ENCODE measurements at places on chromosomes 4 and X. TPM values are rescaled to one million over a fixed set of nuclear protein-coding genes. Genes with fewer than 3 reads are reported as not detected.
A peak's percentile ranks its signal among the peaks of the same experiment; 100 is the strongest.

The ADAMTS3 gene
- 0.20 TPM for polyA plus RNA-seq

The SLC25A4 gene
- polyA plus RNA-seq: 28.1 TPM

The ADH7 gene
- polyA plus RNA-seq: not detected

DNA sequence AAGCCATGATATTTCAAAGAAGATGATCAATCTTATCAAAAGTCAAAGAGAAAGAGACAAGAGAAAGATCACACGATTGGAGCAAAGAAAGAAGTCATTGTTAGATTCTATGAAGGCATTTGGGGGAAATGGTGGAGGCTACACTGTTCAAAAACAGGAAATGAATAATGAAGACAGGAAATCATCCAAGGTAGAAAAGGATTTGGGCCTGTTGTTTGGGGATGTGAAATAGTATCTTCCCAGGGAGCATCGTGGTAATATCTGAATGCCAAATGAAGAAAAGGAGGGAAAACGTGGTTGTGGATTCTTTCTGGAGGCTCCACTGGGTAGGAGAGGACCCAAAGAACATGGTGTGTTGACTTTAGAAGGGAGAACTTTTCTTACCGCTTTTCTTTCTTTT is 482.4 kb downstream of the NLGN4X start:
- DNase-seq: no peak

DNA sequence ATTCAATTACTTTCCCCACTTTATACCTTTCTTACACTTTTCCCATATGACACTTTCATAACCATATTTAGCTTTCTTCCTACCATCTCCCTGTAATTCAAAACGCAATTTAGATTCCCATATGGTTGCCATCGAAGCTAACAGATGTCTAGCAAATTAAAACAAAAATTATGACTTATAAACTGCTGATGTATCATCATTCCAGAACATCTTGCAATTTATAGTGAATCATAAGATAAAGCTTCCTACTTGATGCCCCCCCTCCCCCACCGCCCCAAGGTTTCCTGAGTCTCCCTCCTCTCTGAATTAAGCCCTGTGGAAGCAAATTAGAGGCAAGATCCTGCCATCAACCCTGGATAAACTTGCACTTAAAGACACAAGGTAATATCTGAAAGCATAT is 5.4 kb downstream of the TSPAN5 start:
- DNase-seq: peak; percentile 83

DNA sequence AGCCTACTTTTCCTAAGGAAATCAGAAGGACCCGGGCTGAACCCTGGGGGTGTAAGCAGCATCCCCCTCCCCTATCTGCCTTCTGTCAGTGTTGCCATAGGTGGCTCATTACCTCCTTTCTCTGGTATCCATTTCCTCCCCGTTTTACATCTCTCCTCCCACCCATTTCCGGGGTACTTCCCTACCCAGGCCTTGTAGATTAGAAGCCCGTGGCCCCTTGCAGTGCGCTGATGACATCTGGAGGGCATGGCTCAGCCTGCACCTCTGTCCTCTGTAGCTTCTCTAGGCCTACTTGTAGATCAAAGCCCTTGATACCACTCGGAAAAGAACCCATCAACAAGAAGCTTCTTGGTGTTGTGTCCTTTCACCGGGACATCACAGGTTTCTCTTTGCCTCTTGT is 71.8 kb downstream of the NBDY start:
- DNase-seq: no peak

DNA sequence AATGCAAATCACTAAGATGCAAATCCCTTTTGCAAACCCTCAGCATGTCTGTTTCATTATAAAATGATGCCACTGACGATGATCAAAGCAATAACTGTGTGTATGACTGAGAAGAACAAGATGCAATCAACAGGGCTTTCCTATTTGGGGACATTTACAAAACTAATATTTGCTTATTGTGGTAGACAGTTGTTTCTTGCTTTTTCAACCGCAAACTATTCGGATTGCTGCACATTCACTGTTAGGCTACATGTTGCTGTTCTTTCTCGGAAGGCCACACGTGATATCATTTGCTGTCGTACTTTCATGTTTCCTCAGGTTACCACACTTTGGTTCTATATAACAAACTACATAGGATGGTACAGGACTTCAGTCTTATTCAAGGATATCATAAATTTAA is 49.8 kb downstream of the NPY5R start:
- no peak for DNase-seq

- peak; percentile 84 for DNase-seq
These were observed 6.6 kb upstream of the DDX60L start for GRCh38 chr4:168486912-168487281.

DNA sequence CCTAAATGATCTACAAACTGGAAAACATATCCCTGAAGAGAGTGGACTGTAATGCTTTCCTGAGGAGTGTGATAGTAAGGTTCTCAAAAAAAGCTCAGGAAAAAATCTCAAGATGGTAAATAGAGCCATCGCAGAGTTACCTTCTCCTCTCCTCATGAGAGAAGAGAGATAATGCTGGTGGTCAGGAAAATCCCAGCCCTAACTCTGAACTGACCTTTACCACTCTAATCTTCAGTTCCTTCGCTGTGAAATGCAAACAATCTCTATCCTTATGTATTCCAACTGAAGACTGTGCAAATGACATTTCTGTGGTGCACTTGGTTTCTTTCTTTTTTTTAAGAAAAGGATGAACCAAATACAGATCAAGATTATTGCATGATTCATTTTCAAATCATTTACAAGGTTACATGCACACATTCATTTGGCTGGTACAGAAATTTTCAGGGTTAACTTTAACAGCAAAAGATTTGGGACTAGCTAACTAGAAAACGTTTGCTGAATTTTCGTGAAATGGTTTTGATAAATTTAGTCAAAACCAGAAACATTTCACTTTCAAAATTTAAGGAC is 8.3 kb downstream of the PPM1K start:
- no peak for DNase-seq

DNA sequence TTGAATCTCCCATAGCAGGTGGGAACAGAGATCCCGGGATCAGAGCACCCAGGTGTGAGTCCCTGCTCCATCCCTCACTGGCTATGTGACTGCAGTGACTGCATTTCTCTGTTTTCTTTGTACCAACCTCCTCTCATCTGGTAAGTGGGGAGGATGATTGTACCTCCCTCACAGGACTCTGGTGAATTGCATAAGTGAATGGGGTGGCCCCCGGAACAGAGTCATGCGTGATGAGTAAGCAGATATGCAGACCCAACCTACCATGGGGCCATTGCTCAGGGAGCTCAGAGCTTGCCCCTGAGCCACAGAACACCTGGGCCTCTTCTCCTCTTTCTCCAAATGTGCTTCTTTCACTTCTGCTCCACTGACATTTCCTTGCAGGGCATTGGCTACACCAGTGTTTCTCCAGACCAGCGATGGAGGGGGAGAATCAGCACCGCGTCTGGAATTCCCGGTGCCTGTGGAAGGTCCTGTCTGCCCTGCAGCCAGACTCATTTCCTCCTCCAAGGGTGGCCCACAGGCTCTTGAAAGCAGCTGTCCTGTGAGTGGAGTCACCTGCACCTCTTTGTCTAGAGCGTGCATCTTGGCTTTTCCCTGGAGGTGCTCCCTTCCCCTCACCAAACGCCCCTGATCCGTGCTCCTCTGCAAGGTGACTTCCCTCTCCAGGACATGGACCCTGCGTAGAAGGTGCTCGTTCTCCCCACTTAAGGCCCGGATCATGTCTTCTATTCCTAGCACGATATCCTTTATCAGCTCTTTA is 30.0 kb downstream of the C4orf50 start:
- DNase-seq: no peak

GRCh38 chrX:83509254-83509801 is 1.2 kb downstream of the POU3F4 start:
- no peak for DNase-seq

- DNase-seq: no peak
These were observed 272.9 kb downstream of the PPP1R2C start for GRCh38 chrX:42505016-42505415.

DNA sequence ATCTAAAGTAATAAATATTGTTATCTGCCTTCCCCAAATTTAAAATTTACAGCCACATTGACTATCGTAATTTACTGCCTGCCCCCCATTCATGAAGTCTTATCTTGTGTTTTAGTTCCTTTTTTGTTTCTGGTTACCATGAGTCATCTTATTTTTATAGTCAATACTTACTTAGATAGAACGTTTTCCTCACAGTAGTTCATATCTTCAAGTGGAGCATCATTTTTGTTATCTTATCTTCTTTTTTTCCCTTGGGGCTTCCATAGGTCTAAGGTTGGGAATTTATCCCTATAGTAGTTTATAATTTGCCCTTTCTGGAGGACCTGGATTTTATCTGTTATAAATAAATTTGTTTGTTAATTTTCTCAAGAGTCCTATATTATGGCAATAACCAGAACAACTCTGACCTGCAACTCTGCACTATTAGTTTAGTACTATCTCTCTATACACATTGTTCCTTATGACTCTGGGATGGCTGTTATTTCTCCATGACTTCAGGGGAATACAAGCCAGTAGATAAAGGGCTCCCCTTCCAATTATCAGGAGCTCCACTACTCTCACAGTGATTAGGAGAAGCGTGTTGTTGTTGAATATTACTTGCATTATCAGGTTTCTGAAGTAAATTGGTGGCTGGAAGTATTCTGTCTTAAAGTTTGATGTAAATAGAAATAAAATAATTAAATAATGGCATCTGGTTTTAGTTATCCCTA is 330.6 kb downstream of the GALNTL6 start:
- DNase-seq: no peak

DNA sequence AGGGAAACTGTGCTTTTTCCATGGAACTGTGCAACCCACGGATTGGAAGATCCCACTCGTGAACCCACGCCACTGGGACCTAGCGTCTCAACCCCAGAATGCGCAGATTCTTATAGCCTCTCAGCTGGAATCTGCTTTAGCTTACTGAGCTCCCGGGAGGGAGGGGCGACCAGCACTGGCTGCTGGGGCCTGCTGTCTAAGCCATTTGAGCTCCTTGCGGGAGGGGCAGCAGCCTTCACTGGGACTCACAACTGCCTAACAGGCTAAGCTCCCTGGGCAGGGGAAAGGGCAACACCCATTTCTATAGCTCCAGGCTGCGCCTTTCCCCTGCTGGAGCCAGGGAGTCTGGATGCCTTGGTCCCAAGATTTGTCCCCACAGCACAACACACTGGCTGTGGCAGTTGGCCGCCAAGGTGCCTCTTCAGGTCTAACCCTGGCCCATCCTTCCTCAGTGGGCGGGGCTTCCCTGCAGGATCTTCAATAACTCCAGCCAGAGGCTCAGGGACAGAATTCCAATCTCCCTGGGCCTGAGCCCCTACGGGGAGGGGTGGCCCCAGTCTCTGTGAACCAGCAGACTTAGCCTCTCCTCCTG is 451.7 kb upstream of the PITX2 start:
- DNase-seq: no peak

DNA sequence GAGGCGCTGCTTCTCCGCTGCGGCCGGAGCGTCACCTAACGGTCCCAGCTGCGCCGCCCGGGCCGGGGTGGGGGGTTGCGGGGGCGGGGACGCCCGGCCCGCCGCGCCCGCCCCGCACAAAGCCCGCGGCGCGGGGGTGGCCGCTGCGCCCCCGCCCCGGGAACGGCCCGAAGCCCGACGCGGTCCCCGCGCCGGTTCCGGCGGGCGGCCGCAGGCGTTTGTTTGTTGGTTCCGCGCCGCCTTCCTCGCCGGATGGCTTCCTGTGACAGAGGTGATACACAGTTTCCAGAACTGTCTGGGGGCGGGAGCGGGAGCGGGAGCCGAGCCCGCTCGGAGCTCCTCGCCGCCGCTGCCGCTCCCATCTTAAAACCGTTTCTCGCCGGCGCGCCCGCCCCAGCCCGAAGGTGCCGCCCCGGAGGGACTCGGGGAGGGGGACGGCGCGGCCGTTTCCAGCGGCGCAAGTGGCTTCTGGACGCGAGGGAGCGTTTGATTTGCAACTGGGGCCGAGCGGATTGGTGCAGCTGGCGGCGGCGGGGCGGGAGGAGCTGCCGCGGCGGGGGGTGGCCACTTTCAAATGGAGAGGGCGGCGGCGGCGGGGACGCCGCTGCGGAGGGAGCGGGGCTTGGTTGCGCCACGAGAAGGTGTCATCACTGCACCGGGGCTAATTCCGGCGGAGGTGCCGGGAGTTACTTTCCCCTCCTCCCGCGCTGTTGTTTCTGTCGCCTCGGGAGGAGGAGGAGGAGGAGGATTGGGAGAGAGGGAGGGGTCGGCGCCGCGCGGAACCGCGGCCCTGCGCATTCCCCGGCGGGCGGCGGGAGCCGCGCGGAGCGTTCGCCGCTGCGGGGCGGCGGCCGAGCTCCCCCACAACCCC is 2.3 kb downstream of the JADE1 start:
- DNase-seq: peak; percentile 93

- peak; percentile 88 for DNase-seq
These were observed 80.0 kb downstream of the HMGN5 start for GRCh38 chrX:81121513-81122363.

- DNase-seq: no peak
These were observed 692.6 kb downstream of the RAB28 start for GRCh38 chr4:12791536-12791935.
